ENCODE measurements at places on chromosomes 3 and 15.

GRCh38 chr3:37731895-37732294 lies 129.8 kb upstream of the CTDSPL start:
- no peak for ATAC-seq

- peak; percentile 48 for ATAC-seq
These were observed 24.6 kb downstream of the EBLN2 start for GRCh38 chr3:73086071-73086494.

- no peak for ATAC-seq
These were observed 4.6 kb downstream of the PPM1M start for GRCh38 chr3:52250122-52250521.

- no peak for ATAC-seq
These were observed 29.7 kb downstream of the ATP6V1A start for GRCh38 chr3:113776564-113776963.

GRCh38 chr3:42520906-42521305 lies 18.5 kb downstream of the VIPR1 start:
- ATAC-seq, result no peak

DNA sequence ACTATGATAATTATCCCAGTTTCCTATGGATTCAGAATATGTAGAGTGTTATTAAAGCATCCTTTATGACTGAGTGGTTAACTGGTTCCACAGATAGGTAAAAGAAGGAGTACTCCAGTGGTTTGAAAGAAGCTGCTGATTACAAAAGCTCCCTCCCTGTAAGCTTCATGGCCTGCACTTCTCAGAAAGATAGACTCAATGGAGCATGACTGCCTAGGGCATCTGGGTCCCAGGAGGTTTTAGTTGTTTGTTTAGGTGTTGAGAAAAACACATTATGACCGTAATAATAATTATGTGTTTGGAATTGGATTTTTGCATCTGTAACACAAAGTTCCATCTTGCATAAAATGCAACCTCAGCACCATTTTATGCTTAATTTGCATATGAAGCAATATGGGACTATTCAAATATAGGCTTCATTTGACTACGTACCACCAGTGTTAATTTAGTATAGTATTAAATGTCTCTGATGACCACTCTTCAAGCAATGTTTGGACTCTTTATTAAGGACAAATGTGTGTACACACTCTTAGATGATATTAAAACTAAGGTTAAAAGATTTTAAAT lies 121.1 kb downstream of the ROBO2 start:
- ATAC-seq, result no peak

DNA sequence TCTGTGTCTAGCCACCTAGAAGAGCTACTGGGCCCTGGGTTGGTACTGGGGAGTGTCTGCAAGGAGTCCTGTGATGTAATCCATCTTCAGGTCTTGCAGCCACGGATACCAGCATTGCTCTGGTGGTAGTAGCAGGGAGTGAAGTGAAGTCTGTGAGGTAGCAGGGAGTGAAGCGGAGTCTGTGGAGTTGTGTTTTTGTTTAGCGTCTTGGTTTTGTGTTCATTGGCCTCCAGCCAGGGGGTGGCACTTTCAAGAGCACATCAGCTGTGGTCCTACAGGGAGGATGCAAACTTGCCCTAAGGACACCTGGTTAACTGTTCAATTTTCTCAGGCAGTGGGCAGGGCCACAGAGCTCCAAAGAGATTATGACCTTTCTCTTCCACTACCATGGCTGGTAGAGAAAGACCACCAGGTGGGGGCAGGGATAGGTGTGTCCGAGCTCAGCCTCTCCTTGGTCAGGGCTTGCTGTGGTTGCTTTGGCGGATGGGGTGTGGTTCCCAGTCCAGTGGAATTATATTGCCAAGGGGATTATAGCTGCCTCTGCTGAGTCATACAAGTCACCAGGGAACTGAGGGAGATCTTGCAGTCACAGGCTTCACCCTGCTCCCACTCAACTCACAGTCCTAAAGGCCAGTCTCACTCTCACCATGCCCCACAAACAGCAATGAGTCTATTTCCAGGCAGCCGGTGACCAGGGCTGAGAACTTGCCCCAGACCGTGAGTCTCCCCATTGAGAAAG lies 424.7 kb downstream of the ZBBX start:
- ATAC-seq, result no peak

DNA sequence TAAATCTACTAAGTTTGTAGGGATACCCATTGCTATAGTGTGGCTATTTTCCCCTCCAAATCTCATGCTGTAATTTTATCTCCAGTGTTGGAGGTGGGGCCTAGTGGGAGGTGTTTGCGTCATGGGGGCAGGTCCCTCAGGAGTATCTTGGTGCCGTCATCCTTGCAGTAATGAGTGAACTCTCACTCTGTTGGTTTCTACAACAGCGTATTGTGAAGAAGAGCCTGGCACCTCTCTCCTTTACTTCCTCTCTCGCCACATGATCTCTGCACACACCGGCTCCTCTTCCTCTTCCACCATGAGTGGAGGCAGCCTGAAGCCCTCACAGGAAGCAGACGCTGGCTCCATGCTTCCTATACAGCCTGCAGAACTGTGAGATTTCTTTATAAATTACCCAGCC lies 34.0 kb upstream of the TRPM1 start:
- ATAC-seq, result no peak

- ATAC-seq, result no peak
These were observed 85.7 kb downstream of the SPATA16 start for GRCh38 chr3:173055228-173055933.

- ATAC-seq, result no peak
These were observed 78.3 kb upstream of the POLG start for GRCh38 chr15:89412905-89413411.

DNA sequence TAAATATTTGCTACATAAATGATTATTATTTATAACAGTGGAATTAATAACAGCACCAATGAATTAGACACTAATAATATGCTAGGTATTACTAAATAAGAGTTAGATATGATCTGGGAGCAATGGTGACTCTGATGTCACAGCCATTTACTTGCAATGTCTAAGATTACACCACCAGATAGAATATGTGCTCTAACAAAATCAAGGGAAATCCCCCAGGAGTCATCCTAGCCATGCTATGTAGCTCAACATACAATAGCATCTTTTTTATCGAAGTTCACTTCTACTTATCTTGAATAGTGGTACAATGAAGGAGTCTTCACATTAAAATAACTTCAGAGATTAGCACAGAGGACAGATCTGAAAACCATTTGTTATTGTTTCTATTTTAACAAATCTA lies 154.0 kb downstream of the FMN1 start:
- peak; percentile 81 for ATAC-seq

- no peak for ATAC-seq
These were observed 92.3 kb upstream of the ROPN1 start for GRCh38 chr3:124084022-124084881.

DNA sequence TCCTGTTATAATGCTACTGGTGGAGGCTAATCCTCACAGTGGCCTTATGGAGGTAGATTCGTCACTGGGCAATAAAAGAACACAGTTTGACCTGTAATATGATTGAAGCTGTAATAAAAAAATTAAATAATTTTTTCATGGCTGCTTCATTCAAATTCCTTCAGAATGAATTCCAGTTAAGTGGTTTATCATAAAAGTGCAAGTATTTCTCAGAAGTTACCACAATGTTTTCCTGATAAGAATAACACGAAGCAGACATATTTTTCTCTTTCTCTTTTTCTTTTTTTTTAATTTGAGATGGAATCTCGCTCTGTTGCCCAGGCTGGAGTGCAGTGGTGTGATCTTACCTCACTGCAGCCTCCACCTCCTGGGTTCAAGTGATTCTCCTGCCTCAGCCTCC lies 15.6 kb downstream of the B4GALT4 start:
- ATAC-seq, result no peak

DNA sequence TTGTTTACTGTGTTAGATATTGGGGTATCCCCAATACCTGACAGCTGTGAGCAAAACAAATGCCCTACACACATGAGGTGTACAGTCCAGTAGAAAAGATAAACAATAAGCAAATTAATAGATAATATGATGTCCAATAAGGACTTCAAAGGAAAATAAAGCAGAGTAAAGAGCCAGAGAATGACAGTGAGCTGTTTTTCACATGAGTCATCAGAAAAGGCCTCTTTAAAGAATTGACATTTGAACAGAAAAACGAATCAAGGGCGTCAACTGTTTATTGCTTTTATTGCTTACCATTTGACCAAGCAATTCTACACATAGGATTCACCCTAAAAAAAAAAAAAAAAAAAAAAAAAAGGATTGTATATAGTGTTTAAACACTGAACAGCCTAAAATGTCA lies 96.6 kb upstream of the FLNB start:
- ATAC-seq, result no peak

- no peak for ATAC-seq
These were observed 103.4 kb downstream of the IL20RB start for GRCh38 chr3:137061186-137061585.

DNA sequence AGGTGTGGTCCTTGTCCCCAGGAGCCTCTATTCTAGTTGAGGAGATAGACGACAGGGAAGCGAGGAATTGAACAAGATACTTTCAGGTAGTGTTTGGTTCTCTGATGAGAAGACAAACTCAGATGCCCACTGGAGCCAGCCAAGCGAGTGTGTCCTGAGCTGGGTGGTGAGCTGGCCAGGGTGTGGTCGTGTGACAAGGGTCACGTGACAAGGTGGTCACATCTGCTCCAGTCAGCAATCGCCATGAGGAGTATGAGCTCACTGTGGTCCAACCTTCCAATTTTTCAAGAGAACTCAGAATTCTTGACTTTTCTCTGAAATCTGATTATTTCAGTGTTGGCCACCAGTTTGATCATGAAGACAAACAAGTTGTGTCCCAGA lies 39.5 kb downstream of the SLC6A6 start:
- peak; percentile 51 for ATAC-seq

GRCh38 chr3:17175187-17175807 lies 290.5 kb downstream of the PLCL2 start:
- no peak for ATAC-seq

DNA sequence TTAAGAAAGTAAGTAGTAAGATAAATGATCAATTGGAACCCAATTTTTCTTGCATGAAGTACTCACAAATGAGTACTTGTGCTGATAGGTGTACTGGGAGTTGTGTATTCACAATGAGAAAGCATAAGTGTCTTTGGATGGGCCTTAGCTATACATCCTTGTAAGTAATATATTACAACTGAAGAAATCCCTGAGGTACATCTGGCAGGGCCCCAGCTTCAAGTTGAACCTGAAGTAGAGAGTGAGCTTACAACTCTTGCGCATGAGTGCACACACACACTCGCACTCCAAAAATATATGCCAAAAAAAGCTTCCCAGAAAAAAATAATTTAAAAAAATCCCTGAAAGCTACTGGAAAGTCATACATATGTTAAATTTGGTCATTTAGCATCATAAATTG lies 222.5 kb downstream of the ROBO2 start:
- ATAC-seq, result no peak

DNA sequence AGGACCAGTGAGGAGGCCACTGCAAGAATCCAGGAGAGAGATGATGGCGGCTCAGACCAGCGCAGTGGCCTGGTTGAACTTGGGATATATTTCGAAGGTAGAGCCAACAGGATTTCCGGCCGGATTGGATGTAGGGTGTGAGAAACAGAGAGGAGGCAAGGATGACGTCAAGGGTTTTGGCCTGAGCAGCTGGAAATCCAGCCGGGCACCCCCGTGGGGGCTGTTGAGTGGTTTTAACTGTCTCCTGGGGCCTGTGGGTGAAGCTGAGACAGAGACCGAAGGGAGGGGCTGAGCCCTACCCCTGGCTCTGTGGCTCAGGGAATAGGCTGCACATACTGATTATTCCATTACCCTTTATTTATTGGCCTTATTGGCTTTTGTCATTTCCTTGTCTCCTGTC lies 45.7 kb downstream of the EXOG start:
- no peak for ATAC-seq

DNA sequence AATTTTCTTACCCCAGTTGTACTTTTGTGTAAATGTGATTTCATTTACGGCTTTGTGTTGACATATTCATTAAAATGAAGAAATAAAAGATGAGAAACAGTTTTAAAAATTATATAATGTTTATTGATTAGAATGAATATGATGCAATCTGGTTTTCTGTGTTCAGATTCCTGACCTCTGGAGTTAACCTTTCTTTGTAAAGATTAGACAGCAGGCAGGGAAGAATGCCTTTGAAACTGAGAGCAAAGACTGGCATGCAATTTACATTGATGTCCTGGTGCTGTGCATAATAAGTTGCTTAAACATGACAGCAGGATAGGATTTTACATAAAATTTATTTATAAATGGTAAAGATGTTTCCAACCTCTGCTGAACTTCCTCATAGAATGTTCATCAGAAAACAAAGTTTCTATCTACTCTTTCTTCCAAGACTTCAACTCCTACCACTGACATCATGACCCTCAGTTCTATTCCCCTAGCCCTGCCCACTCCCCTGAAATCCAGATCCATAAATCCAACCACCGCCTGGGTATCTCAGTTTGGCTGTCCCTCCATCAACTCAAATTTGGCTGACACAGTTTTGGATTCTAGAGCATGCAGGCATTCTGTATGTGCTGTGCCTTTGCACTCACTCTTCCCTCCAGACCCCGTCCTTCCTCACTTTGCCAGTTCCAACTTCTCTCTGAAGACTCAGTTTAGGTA lies 1.7 kb downstream of the HGD start:
- ATAC-seq, result no peak

DNA sequence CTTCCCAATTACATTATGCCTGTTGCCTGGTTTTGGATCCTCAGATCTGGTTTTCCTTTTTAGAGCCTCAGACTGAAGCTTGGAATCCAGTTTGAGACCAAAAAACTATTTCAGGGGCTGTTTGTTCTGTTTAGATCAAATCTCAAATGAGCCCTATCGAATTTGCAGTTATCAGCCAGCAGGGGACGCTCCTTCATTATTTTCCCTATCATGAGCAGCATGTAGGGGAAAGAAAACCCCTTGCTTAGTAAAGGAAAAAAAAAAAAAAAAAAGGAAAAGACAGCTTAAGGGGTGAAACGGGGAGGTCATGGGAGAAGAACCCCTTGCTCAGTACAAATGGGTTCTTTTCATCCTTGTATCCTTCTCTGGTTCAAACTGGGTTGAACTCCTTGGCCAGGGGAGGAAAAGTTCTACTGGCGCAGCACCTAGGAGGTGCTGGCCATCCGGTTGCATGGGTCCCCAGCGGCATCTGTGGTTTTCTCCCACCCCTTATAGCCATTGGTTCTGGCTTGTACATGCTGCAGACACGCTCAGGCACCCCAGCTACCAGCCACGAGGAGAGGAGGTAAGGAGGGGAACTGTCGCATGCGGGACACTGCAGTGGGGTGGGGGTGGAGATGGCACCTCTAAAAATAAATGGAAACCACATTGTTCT lies 1375.1 kb upstream of the ALCAM start:
- no peak for ATAC-seq

GRCh38 chr3:120475722-120476377 lies 25.1 kb upstream of the FSTL1 start:
- no peak for ATAC-seq

- ATAC-seq, result peak; percentile 73
These were observed 73.1 kb upstream of the BHLHE40 start for GRCh38 chr3:4906107-4906621.

GRCh38 chr3:158260392-158260791 lies 150.5 kb downstream of the RSRC1 start:
- no peak for ATAC-seq

DNA sequence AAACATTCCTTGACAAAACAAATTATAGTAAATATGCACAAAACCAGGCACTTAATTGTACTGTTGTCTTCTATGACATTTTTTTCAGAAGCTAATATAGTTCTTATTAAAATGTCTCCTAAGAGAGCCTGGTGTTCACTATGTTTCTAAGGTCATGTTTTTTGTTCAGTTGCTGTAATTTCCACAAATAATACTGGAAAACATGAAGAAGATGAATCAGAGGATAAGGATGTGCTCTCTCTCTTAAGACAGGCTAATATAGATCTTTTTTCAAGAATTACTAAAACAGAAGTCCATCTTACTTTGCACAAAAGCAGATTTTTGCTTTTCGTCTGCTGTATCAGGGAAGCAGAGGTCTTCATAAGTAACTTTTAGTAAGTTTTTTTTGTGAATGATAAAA lies 823.0 kb upstream of the NECTIN3 start:
- ATAC-seq, result no peak
